Sigmoid colon (tissue), 7 donors: ENCODE measurements at places on chromosomes 5 and 9. TPM values are rescaled to one million over a fixed set of nuclear protein-coding genes. Genes with fewer than 3 reads are reported as not detected.

DNA sequence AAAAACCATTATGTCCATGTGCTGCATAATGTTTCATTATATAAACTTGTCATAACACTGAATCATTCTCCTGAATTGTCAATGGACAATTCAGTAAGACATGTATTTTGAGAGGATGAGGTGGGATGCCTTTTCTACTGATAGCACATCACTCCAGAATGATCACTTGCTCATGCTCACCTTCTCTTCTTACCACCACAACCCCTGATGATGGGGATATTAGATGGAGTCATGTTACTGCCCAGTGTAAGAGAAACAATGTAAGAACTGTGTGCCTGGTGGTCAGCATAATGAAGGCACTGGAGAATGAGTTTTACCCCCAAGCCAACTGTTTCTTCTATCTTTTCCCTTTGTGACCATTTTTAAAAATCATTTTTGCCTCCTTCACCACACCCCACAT is 198.8 kb downstream of the ADAMTSL1 start:
- DNase-seq: no peak

GRCh38 chr9:2041736-2042135 is 26.6 kb downstream of the SMARCA2 start:
- DNase-seq: no peak

DNA sequence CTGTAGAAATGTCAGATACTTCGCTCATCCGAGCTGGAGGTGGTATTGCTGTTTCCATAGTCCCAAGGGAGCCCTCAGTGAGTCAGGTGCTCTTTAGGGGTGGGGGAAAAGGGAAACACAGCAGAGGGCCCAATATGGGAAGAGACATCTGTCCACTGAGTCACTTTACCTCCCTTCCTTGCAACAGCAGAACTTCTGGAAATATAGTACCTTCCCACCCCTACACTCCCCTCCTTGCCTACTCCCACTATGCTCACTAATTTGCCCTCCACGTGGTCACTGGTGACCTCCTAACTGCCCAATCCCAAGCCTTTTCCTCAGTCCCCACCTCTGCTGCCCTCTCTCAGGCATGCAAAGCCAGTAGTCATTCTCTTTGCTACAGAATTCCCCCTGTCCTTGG is 1.9 kb downstream of the HK3 start:
- no peak for DNase-seq

GRCh38 chr9:114779352-114779845 is 26.4 kb downstream of the TNFSF15 start:
- DNase-seq: no peak

GRCh38 chr9:32072570-32072969 is 311.9 kb upstream of the ACO1 start:
- DNase-seq: no peak

GRCh38 chr9:105969636-105970035 is 275.3 kb downstream of the TMEM38B start:
- no peak for DNase-seq

DNA sequence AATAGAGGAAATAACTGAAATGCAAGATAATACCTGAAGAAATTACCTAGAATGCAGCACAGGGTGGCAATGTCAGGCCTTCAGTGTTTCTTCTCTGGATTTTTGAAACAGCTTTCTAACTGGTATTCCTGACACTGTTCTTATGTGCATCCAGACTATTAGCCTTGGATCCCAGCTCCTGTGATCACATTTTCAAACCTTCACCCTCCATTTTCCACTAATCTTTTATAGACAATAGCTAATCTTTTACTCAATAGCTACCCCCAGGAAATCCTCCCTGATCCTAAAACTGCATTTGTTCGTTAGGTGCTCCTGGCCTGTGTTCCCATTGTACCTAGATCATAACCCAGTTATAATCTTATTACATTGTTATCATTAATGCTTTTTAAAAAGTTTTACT is 101.5 kb upstream of the DHFR start:
- DNase-seq: no peak

The DDX4 gene
- total RNA-seq: not detected

DNA sequence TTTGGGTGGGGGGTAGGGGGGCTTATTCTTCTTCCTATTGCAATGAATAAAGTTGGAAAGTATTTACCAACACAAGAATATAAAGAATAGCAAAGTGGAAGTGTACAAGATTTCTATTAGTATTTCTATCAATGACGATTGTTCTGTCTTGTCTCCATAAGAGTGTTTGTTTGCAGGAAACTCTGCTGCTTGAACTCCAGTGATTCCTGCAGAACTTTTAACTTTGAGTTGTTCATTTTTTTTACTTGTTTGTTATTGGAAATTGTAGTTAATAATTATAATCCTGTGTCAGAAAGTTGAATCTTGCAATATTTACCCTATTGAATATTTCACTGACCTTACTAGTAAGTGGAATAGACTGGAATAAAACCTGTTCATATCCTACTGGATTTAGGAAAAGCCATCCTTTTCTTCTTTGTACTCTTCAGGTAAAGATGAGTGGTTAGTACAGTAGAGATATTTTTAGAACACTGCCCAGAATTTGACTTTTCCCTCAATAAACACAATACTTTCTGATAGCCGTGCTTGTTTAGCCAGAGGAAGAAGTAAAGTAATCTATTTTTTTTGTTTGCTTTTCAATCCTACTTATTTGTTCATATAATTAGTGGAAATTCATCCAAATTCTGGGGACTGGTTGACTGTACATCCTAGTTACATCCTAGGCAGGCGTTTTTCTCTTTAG is 340.4 kb downstream of the TENT4A start:
- no peak for DNase-seq

GRCh38 chr9:137234055-137234697 is 3.5 kb downstream of the SLC34A3 start:
- no peak for DNase-seq

DNA sequence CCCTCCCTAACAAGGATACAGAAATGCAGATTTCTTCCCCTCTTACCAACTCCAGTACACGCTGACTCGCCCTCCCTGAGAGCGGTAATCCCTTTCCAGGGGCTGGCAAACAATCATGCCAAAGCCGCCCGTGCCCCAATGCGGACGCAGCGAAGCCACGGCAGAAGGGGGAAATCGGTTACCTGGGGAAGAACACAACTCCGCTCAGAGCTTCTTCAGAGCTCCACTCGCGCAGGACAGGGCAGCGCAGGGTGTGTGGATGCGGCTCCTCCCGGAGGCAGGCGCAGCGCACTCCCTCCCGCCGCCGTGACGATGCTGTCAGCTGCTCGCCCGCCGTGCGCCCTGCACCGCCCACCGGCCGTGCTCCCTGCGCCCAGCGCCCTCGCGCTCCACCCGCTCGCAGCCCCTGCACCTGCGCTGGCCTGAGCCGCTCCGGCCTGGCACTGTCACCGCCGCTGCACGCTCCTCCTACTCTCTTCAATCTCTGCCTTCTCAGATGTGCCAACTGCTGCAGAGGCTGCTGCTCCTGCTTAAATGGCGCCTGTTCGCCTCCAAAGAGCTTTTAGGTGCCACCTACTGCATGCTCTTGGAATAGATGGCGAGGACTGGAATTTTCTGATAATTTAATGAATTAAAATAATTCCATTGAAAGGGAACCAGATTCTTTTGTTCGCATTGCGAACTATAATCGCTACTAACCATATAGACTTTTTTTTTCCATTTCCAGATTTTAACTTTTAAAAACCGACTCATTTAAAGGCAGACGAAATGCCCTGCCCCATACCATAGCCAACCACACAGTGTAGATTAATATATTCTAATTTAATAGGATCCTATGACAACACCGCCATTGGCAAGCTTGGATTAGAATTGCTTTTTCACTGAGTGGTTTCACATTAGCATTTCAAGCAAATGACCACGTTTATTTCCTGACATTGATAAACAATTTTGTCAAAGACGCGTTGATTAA is at the start of gene DIRAS2:
Gene DIRAS2, minus strand, starts transcription at position 255 of the 970 bp plus-strand sequence. CDS start 28,997 bp downstream, outside the sequence.
- DNase-seq: no peak

DNA sequence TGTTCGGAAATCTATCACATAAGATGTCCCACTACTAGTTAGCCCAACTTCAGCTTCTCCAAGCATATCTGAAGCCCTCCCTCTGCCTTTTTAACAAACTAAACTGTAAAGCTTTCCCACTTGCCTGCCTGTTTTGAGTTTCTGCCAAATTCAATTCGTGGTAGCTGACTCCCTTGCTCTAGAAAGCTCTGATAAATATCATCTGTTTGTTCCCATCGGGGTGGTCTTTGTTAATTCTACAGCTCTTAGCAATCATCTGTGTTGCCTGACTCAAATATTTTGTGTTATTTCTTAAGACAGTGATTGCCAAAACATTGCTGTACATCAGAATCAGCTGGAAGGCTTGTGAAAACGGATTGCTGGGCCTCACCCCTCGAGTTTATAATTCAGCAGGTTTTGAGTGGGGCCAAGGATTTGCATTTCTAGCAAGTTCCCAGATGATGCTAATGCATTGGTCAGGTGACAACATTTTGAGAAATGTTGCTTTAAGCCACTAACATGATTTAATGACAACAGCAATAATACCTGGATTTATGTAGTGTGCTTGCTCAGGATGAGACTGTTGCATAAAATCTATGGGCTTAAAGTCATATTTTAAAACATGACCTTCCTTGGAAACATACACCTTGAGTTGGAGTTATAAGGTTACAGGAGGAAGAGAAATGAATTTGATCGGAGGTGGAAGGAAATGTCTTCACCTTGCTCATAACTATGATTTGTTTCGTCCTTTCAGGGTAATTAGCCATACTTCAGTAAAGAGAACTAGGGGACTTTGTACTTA is 631.9 kb downstream of the PSAT1 start:
- DNase-seq: no peak

- no peak for DNase-seq
Observed at GRCh38 chr5:54996466-54996865, 11.1 kb upstream of the ESM1 start.

The MCC gene
- total RNA-seq: 13.0 TPM

The IFNA2 gene
- total RNA-seq: 0.33 TPM
